ENCODE measurements at places on chromosomes 1 and 21.

DNA sequence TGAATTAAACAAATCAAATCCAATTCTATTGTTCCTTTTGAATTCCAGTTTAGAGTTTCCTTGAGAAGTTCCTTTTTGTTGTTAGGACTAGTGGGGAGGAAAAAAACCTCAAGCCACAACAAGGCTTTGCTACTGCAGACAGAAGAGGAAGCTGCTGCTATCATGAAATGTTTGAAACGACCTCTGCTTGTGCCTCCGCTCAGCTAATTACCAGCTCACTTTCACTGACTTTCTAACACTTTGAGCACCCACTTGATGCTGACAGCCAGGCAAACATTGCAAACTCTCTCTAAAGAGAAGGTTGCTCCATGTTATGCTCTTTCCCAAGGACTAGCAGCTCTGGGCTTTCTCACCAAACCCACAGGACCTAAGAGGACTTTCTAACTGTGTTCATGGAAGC is 203.9 kb upstream of the PROX1 start:
- DNase-seq: no peak

DNA sequence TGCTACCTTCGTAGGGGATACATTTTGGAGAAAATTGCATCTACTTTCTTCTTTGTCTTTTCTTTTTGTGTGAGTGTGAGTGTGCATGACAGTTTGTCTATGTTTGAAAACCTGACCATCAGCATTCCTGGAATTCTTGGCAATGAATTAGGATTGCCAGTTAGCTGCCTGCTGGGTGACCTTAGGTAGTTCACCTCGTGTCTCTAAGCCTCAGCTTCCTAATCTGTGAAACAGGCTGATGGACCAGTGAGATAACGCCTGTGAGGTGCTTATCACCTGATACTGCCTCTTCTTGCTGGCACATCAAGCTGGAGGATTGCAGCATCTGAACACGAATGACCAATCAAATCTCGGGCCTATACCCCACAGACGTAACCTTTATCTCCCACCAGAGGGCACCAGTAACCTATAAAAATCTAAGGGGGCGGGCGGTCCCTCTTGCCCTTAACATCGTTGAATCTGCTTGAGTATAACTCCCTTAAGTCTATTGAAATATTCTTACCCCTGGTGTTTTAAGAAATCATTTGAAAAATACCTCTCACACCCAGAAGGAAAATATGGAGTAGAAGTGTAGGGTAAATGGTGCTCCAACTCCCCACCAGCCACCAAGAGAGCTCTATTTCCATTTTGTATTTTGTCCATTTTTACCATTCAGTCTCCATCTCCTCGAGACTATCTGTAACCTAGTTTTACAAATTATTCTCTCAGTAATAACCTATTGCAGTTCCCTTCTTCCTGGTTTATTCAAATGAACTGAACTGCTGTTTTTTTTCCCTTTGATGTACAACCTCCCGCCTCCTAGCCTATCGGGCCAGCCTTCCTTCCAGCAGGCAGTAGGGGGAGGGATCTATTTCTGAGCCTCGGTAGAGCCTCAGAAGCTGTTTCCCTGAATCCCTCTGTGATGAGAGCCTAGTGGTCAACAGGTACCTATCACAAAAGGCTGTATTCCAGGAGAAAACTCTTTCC is 49.7 kb downstream of the MDM4 start:
- peak; percentile 58 for DNase-seq

- no peak for DNase-seq
Measured at GRCh38 chr1:76190749-76191424, 116.3 kb downstream of the ST6GALNAC3 start.

DNA sequence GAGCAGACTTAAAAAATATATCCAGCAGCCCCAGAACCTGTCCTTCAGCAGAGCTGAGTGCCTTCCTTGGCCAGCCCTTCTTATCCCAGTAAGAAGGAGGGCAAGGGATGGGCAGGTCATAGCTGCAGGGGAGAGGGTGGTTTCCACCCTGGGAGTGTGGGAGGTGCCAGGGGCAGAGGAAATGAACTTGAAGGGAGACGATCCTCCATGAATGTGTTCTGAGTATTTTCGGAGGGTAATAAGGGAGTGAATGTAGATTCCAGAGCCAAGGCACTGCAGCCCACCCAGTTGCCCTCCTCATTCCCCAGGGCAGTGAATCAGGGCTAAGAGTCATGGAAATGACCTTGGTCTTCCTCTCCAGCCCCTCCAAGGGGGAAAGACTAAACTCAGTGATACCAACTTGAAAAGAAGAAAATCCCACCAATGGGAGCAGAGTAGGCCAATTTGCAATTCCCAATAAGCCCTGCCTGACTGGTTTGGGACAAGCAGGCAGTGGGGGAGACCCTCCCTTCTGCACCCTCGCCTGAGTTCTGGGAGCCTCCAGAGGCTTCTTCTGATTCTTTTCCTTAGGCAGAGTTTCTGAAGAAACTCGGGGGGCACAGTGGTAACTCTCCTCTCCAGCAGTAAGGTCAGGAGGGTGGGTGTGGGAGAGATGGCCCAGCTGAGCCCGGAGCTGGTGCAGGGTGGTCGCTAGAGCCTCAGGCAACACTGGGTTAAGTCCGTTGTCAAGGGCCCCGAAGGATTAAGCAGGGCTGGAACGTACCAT is 4.2 kb downstream of the MYOG start:
- DNase-seq: no peak
